ENCODE measurements at places on chromosomes 11 and 22. TPM values are rescaled to one million over a fixed set of nuclear protein-coding genes. Genes with fewer than 3 reads are reported as not detected.

GRCh38 chr22:25111579-25112517, 87.8 kb upstream of the CRYBB3 start:
- peak overlapping the region; percentile 88 for H3K4me3 ChIP-seq
- no peak for DNase-seq
- H3K36me3 ChIP-seq, result no peaks in the 10 kb centered on the region
- H3K27me3 ChIP-seq, result no peaks in the 10 kb centered on the region
- no peak overlapping the region for H3K27ac ChIP-seq
- peaks cover 21% of the 10 kb centered on the region for H3K4me1 ChIP-seq

DNA sequence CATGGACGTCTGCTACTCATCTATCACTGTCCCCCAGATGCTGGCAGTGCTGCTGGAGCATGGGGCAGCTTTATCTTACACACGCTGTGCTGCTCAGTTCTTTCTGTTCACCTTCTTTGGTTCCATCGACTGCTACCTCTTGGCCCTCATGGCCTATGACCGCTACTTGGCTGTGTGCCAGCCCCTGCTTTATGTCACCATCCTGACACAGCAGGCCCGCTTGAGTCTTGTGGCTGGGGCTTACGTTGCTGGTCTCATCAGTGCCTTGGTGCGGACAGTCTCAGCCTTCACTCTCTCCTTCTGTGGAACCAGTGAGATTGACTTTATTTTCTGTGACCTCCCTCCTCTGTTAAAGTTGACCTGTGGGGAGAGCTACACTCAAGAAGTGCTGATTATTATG, 9.2 kb upstream of the OR9Q2 start:
- H3K27ac ChIP-seq, result no peak overlapping the region
- no peaks in the 10 kb centered on the region for H3K36me3 ChIP-seq

- H3K27ac ChIP-seq, result peak overlapping the region; percentile 98
- no peak overlapping the region for H3K4me3 ChIP-seq
- peak; percentile 87 for DNase-seq
- no peaks in the 10 kb centered on the region for H3K36me3 ChIP-seq
- H3K4me1 ChIP-seq, result peaks cover 16% of the 10 kb centered on the region
Measured at GRCh38 chr11:57493507-57494503, 21.7 kb downstream of the SLC43A1 start.

GRCh38 chr11:130314184-130314749, 450 bp downstream of the ZBTB44 start:
- H3K36me3 ChIP-seq, result peaks cover under 1% of the 10 kb centered on the region
- H3K27ac ChIP-seq, result peak overlapping the region; percentile 98
- no peaks in the 10 kb centered on the region for H3K27me3 ChIP-seq
- peak; percentile 78 for DNase-seq
- peaks cover 53% of the 10 kb centered on the region for H3K4me1 ChIP-seq
- H3K4me3 ChIP-seq, result peak overlapping the region; percentile 98

- H3K36me3 ChIP-seq, result no peaks in the 10 kb centered on the region
- no peak overlapping the region for H3K27ac ChIP-seq
- no peak overlapping the region for H3K4me3 ChIP-seq
- H3K4me1 ChIP-seq, result no peaks in the 10 kb centered on the region
- no peak for DNase-seq
Measured at GRCh38 chr11:27830206-27830605, 130.0 kb upstream of the BDNF start.

DNA sequence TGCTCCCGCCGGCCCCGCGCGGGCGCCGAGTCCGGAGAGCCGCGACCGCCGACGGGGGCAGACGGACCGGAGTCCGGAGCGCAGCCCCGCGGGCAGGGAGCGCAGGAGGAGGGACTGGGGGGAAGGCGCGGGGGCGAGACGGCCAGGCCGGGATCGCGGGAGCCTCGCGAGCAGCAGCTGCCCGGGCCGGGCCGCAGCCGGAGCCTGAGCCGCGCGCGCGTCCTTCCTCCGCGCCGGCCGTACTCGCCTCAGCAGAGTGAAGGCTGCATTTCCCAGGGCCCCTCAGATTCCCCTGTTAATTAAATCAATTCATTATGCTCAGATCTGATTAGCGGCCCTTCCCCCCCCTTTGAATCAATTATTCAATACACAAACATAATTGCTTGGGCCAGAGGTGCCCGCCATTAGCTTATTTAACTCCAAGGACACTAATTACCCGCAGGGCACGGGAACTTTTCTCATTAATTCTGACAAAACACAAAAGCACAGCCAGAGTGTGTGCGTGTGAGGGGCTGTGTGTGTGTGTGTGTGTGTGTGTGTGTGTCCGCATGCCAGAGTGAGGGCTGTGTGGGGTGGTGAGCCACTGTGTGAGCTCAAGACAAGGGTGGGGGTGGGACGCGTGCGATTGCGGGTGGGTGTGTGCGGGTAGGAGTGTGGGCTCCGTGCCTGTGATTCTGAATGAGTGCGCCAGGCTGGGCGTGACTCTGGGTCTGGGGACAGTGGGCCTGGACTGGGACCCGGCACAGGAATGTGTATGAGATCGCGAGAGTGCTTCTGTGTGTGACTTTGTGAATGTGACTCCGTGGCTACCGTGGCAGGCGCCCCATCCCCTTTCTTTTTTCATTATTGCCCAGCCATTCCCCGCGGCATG, 5.1 kb upstream of the LMO1 start:
- H3K4me3 ChIP-seq, result peak overlapping the region; percentile 43
- H3K36me3 ChIP-seq, result no peaks in the 10 kb centered on the region
- no peak for DNase-seq
- peaks cover 5% of the 10 kb centered on the region for H3K4me1 ChIP-seq
- no peak overlapping the region for H3K27ac ChIP-seq

DNA sequence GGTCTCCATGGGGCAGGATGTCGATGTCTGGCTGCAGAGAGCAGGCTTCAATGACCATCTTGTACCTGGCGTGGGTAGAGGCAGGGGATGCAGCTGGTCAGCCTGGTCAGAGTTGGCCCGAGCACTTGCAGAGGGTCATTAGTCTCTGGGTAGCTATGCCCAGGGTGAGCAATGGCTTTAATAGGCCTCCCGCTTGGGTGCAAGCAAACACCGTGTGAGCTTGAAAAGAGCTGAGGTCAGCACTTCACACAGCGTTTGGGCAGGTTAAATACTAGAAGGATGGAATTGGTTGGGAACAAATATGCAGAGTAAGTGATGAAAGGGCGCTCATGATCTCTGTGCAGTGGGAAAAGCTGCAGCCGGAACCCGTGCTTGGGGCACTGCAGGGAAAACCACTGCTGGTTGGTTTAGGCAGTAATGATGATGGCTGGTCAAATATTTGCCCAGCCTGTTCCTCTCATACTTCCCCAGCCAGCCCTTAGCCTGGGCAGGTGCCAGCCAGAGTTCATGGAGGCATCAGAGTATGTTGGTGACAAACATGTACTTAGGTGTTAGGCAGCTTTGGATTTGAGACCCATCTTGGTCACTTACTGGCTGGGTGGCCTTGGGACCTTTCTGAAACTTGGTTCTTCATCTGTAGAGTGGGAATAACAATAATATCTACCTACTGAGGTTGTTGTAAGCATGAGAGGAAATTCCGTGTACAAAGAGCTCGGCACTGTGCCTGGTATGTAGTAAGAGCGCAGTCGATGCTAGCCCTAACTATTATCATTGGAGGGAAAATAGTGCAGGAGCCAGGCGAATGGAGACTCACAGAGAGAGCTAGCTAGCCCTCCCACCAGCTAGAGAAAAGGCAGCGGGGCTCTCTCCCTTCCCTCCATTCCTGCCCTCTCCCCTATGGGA, 25.2 kb upstream of the KCNJ11 start:
- H3K27ac ChIP-seq, result no peak overlapping the region
- no peak for DNase-seq
- no peaks in the 10 kb centered on the region for H3K4me1 ChIP-seq
- H3K4me3 ChIP-seq, result no peak overlapping the region
- peaks cover 45% of the 10 kb centered on the region for H3K27me3 ChIP-seq

GRCh38 chr11:103070142-103070541, 21.8 kb downstream of the DCUN1D5 start:
- no peaks in the 10 kb centered on the region for H3K27me3 ChIP-seq
- peaks cover 38% of the 10 kb centered on the region for H3K4me1 ChIP-seq
- DNase-seq, result no peak
- H3K36me3 ChIP-seq, result no peaks in the 10 kb centered on the region
- peak overlapping the region; percentile 46 for H3K27ac ChIP-seq

- DNase-seq, result no peak
- H3K27me3 ChIP-seq, result peaks cover 6% of the 10 kb centered on the region
- no peak overlapping the region for H3K4me3 ChIP-seq
- H3K36me3 ChIP-seq, result no peaks in the 10 kb centered on the region
- H3K4me1 ChIP-seq, result no peaks in the 10 kb centered on the region
Measured at GRCh38 chr11:90391756-90392155, 168.9 kb upstream of the CHORDC1 start.

DNA sequence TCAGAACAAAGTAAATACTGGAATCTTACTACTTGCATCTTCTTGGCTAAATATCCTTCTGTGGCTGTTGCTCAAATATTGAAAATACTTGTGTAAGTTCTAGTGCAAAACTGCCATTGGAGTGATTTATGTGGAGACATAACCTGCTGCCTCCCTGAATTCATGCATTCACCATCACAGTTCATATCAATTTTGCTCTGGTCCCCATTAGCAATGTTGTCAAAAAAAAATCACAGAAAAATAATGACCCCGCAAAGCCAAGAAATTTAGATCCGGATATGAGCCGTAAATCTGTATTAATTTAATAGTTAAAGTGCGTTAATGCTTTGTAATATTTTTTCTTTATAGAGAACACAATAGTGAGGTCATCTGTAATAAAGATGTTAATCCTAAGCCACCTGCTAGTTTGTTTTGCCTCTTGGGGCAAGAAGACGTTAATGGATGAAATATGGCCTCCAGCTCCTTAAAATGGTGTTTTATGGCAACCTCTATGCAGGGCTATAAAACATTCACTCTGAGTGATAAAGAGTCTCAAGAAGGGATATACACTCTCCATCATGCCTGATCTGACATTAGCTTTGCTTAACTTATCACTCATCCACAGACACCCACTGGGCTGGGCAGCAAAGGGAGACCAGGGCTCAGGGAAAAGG, 255.9 kb downstream of the INSC start:
- H3K36me3 ChIP-seq, result no peaks in the 10 kb centered on the region
- no peak overlapping the region for H3K4me3 ChIP-seq
- H3K27me3 ChIP-seq, result no peaks in the 10 kb centered on the region
- no peaks in the 10 kb centered on the region for H3K4me1 ChIP-seq

- H3K36me3 ChIP-seq, result no peaks in the 10 kb centered on the region
- no peak overlapping the region for H3K4me3 ChIP-seq
- no peaks in the 10 kb centered on the region for H3K27me3 ChIP-seq
- no peaks in the 10 kb centered on the region for H3K4me1 ChIP-seq
Measured at GRCh38 chr22:32511274-32511673, 36.7 kb downstream of the FBXO7 start.

- H3K4me1 ChIP-seq, result no peaks in the 10 kb centered on the region
- H3K4me3 ChIP-seq, result no peak overlapping the region
- no peak overlapping the region for H3K27ac ChIP-seq
- no peaks in the 10 kb centered on the region for H3K27me3 ChIP-seq
Measured at GRCh38 chr11:59601788-59602187, 13.8 kb downstream of the OSBP start.

- peaks cover 18% of the 10 kb centered on the region for H3K36me3 ChIP-seq
- H3K4me1 ChIP-seq, result peaks cover 10% of the 10 kb centered on the region
- H3K27ac ChIP-seq, result peak overlapping the region; percentile 91
- no peak overlapping the region for H3K4me3 ChIP-seq
- no peak for DNase-seq
Measured at GRCh38 chr11:47466201-47466600, 17.3 kb upstream of the RAPSN start.

DNA sequence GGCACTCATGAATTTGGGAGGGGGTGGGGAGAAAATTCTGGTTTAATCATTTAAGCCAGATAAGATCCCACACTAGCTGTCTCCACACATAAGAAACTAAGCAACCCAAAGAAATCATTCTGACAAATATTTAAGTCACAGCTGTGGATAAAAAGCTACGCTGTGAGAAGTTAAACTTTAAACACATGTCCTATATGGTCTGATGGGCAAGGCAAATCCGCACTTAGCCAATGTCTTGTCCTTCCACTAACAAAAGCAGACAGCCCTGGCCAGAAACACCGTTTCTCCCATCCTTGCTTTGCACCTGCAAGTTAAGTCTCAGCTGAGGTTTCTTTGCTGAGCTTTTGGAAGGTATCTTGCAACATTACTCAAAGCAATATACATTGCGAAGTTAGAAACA, 68.0 kb downstream of the ETS1 start:
- H3K27ac ChIP-seq, result peak overlapping the region; percentile 97
- no peaks in the 10 kb centered on the region for H3K27me3 ChIP-seq
- DNase-seq, result no peak
- H3K4me1 ChIP-seq, result peaks cover 50% of the 10 kb centered on the region
- peak overlapping the region; percentile 95 for H3K4me3 ChIP-seq
- H3K36me3 ChIP-seq, result peaks cover 63% of the 10 kb centered on the region

DNA sequence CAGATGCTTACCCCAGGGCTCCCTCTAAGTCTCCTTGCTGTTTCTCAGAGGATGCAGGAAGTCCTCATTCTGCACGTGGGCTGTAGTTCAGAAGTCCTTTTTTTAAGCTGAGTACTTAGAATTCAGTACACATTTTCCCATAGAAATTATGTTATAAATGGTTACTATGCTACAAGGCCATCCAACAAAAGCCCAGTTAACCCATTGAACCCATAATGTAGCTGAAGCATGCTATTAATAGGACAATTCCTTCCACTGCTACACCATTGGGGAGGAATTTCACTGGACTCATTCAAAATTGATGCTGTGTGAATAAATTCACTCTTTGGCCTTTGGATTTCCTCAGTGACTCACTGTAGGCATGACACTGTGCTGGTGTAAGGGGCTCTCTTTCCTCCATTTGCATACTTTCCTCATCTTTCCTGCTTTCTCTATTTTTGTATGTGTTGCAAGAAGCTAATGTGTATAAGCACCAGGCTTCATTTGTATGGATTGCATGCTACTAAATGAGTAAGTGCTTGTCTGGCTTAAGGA, 148.0 kb downstream of the NTM start:
- H3K4me3 ChIP-seq, result no peak overlapping the region
- no peak for DNase-seq
- H3K27me3 ChIP-seq, result no peaks in the 10 kb centered on the region
- H3K4me1 ChIP-seq, result no peaks in the 10 kb centered on the region

GRCh38 chr22:48752451-48753380, 1075.0 kb downstream of the BRD1 start:
- no peaks in the 10 kb centered on the region for H3K4me1 ChIP-seq
- no peak for DNase-seq
- H3K27me3 ChIP-seq, result no peaks in the 10 kb centered on the region
- H3K36me3 ChIP-seq, result no peaks in the 10 kb centered on the region
- no peak overlapping the region for H3K4me3 ChIP-seq
- no peak overlapping the region for H3K27ac ChIP-seq

GRCh38 chr22:44363013-44363979, 50.5 kb upstream of the SHISAL1 start:
- no peaks in the 10 kb centered on the region for H3K36me3 ChIP-seq
- DNase-seq, result no peak
- H3K27me3 ChIP-seq, result peaks cover 6% of the 10 kb centered on the region
- H3K4me3 ChIP-seq, result no peak overlapping the region
- no peak overlapping the region for H3K27ac ChIP-seq
- no peaks in the 10 kb centered on the region for H3K4me1 ChIP-seq

- H3K36me3 ChIP-seq, result no peaks in the 10 kb centered on the region
- peaks cover 30% of the 10 kb centered on the region for H3K27me3 ChIP-seq
- peak overlapping the region; percentile 8 for H3K4me3 ChIP-seq
Measured at GRCh38 chr11:59199546-59200422, 12.9 kb downstream of the MPEG1 start.

APOL4 gene
- 0.99 TPM for total RNA-seq

RASGRP2 gene
- total RNA-seq, result 27.9 TPM

IGSF9B gene
- total RNA-seq, result 81.8 TPM

FGF19 gene
- total RNA-seq, result 0.35 TPM

MIAT gene
- total RNA-seq, result 113 TPM

MRPL21 gene
- 74.0 TPM for total RNA-seq

HSPA8 gene
- total RNA-seq, result 1,108 TPM

GGTLC3 gene
- not detected for total RNA-seq

All from activated T-cell treated with anti-CD3 and anti-CD28 coated beads, Interleukin-2, amount 50 U/mL, for 72 hours (primary cell).